ENCODE measurements at places on chromosomes 12 and 14.

- no peak for DNase-seq
Measured at GRCh38 chr12:106097011-106097410, 41.7 kb downstream of the NUAK1 start.

DNA sequence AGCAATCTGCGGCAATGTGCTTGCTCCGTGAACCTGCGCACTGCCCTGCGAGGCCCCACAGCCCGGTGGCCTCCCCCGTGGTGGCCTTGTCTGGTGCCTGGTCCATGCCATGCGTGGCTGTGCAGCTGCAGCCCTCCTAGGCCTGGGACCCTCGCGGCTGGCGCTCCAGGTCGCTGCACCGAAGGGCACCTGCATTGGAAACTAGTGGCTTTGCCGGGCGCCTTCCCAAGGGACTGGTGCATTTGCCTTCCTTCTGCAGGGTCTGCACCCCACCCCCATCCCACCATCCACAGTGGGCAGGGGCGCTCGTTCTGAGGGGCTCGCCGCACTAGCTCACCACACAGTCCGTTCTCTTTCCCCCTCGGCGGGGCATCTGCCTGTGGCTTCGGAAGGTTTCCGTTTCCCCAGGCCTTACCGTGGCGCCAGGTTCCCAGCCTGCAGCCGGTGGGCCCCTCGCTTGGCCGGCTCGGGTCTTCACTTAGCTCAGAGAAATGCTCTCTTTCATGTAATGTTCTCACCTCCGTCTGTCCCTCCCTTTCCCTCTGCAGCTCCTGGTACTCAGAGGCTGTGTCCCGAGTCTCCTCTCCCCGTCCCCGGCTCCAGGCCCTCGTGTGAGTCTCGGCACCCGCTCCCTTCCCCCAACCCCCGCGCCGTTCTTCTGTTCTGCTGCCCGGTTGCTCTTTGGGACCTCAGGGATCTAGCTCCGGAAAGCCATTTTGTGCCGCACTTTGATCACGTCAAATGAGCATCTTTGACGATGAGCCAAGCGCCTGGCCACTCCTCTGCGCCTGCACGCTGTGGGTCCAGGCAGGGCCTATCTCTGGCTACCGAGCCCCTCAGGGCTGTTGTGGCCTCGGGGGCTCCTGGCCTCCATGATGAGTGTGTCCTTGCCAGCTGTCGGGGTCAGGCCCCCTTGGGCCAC, 31.9 kb downstream of the JAG2 start:
- no peak for DNase-seq

GRCh38 chr12:46524778-46525177, 152.2 kb upstream of the SLC38A2 start:
- DNase-seq = peak; percentile 38

- no peak for DNase-seq
Measured at GRCh38 chr12:112166051-112167015, 41.0 kb downstream of the TRAFD1 start.

- peak; percentile 8 for DNase-seq
Measured at GRCh38 chr12:16670456-16671050, 64.6 kb upstream of the LMO3 start.

DNA sequence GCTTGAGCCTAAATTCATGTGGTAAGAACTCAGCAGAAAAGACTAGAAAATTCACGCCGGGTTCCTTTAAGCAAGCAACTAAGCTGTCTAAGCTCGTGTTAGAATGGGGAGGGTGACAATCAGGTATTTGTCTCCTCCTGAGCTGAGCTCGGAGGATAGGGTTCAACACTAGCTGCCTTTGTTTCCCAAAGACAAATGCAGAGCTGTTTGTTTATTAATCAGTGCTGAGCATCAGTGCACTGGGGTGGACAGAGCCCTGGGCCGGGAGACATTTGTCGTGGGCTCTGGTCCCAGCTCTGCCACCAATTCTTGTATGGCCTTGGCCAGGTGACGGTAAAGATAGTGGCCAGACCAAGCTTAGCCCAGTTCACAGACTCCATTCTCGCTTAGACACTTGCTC, 43.7 kb downstream of the DEGS2 start:
- no peak for DNase-seq

GRCh38 chr12:113242026-113242418, 20.8 kb downstream of the TPCN1 start:
- peak; percentile 95 for DNase-seq

GRCh38 chr14:55645145-55645544, 65.1 kb downstream of the KTN1 start:
- DNase-seq = no peak

GRCh38 chr14:68795597-68796417, 2.9 kb upstream of the ZFP36L1 start:
- DNase-seq = peak; percentile 67

DNA sequence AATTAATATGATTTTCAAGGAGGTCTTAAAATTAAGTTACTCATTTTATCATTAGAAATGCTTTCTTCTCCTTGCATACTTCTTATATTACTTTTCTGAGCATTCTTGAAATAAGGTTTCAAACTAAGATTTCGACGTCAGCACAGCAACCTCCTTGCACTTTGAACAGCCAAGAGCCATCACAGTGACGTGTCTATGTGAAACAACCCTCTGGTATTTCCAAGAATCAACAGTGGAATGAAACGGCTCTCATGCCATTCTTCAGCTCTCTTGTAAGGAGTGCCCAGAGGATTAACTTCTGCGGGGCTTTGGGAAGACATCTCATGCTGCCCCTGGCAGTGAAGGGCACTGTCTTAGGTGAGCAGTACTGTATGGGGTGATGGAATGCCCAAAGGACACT, 109.2 kb downstream of the EFCAB11 start:
- DNase-seq = peak; percentile 22

DNA sequence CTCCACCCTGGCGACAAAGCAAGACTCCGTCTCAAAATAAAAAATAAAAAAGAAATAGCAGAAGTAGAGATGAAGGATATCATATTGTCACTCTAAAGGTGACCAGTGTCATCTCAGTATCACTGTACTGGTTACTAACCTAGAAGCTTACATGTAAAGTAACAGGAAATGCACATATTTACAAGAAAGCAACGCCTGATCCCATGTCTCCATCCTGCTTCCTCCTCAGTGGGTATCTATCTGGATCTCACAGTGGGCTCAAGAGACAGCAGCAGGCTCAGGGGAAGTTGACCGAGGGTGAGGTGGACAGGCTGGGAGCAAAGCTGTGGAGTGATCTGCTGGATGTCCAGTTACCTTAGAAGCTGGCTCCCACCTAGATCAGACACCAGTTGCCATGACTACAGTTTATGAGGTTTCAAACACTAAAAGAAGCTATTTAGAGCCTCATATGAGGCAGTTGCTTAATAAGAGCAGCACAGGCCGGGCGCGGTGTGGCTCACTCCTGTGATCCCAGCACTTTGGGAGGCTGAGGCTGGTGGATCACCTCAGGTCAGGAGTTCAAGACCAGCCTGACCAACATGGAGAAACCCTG, 10.5 kb downstream of the MTRFR start:
- no peak for DNase-seq

- DNase-seq = no peak
Measured at GRCh38 chr12:12366701-12367481, 10.0 kb downstream of the BORCS5 start.

GRCh38 chr14:67943947-67944346, 124.4 kb downstream of the RAD51B start:
- peak; percentile 73 for DNase-seq

GRCh38 chr12:11707535-11707934, 58.1 kb downstream of the ETV6 start:
- DNase-seq = no peak

DNA sequence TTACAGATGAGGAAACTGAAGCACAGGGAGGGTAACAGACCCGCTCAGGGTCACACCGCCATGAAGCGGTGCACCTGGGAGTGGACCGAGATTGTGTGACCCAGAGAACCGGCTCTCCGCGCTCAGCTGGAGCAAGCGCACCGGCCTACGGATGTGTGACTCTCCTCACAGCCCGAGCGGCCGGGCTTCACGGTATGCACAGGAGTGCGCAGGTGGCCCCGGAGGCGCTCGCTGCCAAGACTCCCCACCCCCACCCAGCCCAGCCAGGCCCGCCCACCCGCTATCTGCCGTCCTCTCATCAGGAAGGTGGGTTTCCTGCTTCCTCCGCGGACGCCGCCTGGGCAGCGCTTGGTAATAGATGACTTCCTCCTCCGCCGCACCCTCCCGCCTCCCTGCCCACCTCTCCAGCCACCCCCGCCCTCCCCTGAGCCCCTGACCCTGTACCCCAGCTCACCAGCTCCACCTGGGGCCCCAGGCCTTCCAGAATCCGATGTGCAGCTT, 110.7 kb downstream of the NCOR2 start:
- no peak for DNase-seq

DNA sequence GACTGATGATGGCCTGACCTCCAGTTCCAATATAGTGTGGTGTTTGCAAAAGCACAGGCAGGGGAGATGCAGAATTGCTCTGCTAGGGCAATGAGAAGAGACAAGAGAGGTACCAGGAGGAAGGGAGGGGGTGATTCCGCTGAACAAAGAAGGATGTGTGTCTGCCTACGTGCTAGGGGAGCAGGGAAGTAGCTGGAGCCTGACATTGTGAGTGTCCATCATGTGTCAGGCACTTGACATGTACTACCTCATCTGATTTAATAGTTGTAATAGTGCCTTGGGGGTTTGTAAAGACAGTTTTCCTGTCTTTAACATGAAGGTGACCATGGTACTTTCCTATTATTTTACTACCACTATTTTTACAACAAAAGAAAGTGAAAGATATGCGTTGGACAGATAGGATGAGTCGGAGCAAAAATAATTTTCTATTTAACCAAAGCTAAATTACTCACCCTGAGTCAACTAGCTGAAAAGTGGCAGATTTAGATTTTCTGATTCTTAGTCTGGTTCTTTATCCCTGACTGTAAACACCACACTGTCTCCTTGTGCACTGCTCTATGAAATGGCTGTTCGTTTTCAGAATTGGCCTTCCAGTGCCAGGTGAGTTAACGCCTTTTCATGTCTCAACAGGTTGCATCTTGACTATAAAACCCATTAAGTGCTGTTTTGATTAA, 33.7 kb upstream of the TEAD4 start:
- peak; percentile 38 for DNase-seq

DNA sequence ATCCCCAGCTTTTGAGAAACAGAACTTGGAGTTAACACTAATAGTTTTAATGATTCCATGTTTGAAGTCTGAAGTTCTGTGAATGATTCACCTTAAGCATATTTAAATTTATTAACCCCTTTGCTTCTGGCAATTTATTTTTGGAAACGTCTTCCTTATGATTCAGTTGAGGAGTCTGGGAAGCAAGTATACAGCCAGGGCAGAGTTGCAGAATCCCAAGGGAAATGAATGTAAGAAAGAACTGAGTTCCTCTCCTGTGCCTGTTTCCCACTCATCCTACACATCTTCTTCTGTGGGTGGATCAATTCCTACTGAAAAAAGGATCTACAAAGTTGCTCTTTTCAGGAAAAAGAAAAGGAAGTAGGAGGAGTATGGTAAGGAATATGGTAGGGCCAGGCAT, 108.2 kb upstream of the CCDC91 start:
- DNase-seq = no peak

DNA sequence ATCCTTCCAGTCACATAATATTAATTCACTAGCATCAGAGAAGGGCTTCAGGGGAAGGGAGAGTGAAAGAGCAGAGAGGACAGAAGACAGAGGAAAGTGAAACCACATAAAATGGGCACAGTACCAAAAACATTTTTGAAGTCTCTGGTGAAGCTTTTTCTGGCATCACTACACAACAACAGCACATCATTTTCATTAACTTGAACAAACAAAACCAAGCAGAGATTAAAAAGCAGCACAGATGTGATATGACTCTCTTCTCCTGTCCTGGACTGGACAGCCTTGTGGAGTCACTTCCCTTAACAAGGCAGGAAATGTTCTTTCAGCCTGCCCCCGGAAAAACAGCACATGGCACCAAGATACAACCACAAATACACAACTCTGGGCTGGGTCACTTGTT, 112.0 kb downstream of the TSPAN8 start:
- peak; percentile 65 for DNase-seq

DNA sequence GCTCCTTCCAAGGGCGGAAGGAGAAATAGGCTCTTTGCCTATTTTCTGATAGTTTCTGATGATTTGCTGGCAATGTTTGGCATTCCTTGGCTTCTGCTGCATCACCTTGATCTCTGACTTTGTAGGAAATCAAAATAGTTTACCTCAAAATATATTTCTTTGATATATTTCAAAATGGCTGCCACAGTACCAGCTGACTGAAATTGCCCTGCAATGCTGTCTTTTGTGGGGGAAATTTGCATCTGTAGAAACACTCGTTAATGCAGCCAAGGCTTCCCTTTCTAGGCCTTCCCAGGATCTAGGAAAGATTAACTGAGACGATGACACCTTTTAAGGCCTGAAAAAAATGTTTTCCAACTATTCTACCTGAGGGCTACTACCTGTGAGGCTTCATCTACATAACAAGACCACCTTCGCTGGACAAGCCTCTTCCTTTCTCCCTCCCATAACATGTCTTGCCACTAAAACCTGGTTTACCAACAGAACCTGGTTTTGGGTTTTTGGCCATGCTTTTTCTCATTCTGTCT, 212.8 kb upstream of the SSTR1 start:
- DNase-seq = no peak

Measured in HT1080 (cell line).